ENCODE measurements at places on chromosomes 7 and 10.

DNA sequence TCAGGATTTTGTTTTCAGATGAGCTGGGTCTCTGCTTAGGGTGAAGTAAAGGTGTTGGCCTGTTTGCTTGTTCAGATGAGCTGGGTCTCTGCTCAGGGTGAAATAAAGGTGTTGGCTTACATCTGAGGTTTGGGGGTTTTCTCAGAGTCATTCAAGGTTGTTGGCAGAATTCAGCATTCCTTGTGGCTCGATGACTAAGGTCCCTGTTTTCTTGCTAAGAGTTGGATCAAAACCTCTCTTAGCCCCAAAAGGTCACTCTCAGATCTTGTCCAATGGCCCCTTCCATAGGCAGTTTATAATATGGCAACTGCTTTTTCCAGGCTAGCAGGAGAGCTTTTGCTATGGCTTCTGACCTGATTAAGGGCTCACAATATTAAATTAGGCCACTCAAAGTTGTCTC lies 106.6 kb downstream of the ADAM22 start:
- no peak for DNase-seq

- no peak for DNase-seq
These were observed 305.1 kb downstream of the FGFR2 start for GRCh38 chr10:121293110-121293509.

GRCh38 chr7:111080495-111081105 lies 10.3 kb upstream of the LRRN3 start:
- DNase-seq, result no peak

DNA sequence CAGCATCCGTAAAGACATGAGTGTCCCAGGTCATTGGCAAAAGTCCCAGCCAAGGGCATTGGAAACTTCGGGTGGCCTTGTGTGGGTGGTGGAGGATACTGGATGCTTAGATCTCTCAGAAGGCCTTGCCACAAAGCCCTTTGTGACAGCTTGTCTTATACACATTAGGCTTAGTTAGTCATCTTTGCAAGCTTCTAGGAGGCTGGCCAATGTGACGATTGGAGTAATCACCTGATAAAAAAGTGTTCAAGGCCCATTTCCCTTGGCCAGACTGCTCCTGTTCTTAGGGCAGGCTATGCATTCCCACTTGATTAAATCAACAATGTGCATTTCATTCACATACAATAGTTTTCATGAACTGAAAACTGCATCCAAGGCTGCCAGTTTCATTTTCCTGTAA lies 26.9 kb downstream of the NPS start:
- no peak for DNase-seq

DNA sequence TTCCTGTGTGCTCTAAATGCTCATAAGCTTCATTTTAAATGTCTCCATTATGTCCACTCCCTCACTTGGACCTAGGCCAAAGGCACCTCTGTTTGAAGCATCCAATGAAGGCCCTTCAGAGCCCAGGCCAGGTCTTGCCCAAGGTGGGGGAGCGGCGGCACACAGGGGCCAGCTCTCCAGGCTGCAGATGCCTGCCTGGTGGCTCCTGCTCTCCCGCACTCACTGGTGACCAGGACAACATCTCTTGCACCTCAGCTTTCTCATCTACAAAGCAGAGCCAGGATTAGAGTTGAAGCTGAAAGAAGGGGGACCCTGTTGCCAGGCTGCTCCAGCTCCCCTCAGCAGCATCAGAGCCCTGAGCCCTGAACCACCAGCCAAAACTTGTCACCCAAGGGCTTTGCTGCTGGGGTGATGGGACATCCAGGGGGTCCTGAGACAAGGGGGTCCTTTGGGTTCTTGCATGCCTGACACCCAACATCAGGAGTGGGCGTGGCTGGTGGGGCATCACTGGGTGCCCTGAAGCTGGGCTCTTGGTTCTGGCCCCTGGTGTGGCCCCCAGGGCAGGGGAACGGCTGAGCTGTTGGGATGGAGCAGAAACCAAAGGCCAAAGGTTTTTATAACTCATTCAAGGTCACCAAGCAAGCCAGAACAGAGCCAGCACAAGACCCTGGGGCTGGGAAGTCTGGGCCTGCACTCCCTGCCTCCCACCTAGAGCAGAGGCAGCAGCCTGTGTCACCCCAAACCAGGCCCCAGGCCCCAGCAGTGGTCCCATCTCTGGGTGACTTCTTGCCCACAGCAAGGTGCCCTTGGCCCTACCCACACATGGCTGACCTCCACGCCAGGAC lies 1.2 kb downstream of the NACAD start:
- no peak for DNase-seq

- no peak for DNase-seq
These were observed 88.5 kb downstream of the CCNY start for GRCh38 chr10:35424680-35425285.

DNA sequence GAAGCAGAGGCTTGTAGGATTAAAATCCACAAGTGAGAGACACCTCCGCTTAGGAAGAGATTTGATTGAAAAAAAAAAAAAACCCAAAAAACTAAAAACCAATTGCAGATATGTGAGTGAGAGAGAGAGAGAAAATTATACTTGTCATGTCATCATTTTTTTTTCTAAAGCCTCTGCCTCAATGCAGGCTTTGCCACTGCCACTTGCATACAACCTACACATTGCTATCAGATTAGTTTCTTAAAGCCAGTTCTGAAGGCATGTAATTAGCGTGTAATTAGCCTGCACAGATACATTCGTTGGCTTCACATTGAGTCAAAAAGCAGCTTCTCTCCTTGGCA lies 86.1 kb upstream of the MTPN start:
- no peak for DNase-seq

- DNase-seq, result no peak
These were observed 6.2 kb upstream of the MBL2 start for GRCh38 chr10:52778511-52779392.

Data from SIG-M5 (cell line).